CD4-positive, alpha-beta T cell treated with Interleukin-17A for 1 hour (primary cell): ENCODE measurements at places on chromosomes 11 and 22.

GRCh38 chr22:35258191-35258988, 1.1 kb downstream of the HMGXB4 start:
- DNase-seq = no peak

DNA sequence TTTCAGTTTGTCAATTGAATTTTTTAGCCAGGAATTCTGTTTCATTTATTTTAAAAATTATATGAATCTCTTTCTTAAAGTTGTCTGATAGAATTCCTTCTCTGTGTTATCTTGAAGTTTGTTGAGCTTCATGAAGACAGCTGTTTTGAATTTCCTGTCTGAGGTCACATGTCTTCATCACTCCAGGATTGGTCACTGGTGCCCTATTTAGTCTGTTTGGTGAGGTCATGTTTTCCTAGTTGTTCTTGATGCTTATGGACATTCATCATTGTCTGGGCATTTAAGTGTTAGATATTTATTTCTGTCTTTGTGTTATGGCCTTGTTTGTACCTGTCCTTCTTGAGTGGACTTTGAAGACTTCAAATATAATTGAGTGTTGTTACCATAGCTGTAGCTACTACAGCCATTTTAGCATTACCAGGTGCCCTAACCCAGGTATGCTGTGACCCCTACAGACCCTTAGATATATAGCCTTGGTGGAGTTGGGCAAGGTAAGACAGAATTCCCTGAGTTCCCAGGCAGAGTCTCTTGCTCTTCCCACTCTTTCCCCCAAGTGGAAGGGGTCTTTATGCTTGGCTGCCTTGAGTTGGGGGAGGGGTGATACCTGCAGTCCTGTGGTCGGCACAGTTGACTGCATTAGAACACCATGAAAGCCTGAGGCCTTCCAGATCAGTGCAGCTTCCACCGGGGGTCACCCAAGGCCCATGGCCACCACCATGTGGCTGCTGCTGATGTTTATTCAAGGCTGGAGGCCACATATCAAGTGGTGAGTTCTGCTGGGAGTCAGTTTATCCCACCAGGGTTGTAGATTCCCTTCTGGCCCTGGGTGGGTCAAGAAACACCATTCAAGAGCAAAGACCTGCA, 229.6 kb downstream of the DYNC2H1 start:
- no peak for DNase-seq

GRCh38 chr22:19057539-19057938, 64.7 kb downstream of the DGCR2 start:
- no peak for DNase-seq

DNA sequence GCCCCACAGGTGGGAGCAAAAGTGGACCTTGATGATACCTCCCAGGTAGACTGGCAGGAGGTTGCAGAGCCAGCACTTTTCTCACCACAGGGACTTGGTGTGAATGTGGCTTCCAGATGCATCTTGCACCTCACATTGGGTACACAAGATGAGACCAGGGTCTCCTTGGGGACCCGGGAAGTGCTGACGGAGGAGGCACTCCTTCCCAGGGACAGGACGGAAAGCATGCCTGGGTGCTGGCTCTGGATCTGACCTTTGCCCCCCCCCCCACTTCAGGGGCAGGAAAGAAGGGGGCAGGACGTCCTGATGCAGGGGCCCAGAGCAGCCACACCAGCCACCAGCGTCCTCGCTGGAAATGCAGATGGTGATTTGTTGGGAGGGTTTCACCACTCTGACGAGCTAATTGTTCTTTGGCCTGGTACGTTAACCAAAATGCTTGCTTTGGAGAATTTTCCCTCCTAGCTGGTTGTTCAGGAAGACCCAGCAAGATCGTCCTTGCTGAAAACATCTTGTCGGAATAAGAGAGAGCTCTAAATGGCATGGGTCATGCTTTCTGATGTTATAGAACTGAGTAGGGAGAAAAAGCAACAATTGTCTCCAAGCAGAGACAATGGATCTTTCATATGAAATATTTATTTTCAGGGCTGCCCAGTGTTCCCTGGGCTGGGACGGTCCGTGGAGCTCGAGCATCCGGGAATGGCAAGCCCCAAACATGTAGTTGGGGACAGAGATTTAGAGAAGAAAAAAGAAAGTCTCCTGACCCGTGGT, 74.4 kb upstream of the PPARA start:
- DNase-seq = no peak

DNA sequence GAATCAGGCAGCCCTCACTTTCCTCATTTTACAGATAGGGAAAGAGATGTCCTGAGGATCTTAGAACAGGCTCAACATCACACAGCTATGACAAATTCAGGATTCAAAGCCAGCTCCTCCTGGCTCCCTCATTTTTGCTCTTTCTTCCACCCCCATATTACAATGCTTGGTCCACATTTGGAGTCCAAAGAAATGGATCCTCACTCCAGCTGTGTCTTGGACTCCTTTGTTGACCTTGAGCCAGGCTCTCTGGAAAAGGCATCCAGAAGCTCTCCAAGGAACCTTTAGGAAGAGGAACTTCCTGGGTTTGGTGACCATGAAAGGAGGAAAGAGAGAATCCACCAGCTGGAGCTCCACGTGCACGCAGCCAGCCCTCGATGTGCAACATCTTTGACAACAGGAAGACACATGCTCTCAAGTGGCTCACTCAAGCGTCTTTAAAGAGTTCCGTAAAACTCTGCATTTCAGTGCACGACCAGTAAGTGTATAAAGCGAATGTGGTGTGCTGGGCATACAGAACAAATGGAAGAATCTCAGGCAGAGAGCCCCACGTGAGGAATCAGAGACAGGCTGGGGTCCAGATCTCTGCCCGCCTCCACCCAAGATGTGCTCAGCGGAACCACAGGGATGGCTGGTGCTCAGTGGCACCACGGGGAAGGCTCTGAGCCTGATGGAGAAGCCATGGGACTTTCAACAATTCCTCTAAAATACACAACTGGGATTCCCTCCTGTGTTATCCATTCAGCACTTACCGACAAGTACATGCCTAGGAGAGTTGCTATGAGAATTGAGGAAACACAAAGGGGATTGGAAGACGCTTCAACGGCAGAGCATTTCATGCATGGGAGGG, 48.4 kb downstream of the ISX start:
- DNase-seq = no peak

DNA sequence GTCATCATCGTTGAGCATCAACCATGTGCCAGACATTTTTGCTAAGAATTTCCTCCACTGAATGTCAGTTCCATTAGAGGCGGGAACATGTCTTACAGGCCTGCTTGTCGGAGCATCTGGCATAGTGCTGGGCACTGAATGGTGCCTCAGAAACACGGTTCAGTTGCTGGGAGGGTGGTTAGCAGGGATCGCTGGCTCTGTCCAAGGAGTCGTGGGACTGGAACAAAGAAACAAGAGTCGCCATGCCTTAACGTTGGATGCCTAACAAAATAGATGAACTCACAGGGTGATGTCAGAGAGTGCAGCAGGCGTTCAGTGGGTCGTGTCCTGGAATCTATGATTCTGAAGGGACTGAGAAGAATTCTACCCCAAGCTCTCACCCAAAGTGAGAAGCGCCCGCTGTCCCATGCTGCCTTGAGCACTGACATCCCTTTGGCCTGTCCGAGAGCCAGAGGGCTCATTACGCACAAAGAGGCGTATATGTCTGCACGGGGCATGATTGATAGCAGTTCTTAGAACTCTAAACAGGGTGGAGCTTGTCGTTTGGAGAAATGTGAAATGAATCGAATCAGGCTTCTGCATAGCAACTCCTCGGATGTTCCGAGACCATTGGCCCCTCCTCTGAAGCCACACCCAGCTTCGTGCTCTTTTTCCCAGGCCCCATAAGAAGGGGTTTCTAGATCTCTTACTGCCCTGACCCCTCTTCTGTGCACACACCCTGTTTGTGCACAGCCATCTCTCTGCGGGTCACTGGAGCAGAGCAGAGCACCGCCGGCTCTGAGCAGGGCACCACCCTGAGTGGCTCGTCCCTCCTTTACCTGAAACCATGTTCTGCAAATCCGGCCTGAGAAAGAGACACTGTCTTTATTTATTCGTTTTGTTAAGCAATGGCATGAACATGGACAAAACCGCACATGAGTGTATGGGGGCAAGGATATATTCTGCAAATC, 113.1 kb upstream of the B3GAT1 start:
- DNase-seq = no peak

DNA sequence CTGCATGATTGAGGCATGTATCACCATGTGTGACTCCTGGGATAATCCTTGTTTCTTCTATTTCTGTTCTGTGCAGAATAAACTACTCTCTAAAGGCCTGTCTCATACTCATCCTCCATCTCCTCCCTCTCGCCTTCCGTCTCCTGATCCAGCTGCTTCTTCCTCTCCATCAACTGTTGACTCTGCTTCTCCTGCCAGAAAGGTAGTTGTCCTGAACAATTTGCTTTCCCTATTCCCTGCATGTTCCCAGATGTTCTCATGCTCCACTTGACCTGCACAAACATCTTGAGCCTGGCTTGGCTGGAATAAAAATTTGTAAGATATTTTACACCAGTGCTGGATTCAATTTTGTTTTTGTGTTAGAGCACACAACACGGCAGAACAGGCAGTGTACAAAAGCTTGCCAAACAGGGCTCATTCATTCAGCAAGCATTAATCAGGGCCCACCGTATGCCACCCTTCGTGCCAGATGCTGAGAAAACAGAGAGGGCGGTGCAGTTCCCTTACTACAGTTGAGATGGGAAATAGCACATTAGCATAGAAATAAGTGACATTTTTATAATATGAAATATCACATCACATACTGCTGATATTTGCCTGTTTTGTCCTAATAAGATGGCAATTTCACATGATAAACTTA, 133.3 kb upstream of the PARVA start:
- no peak for DNase-seq

DNA sequence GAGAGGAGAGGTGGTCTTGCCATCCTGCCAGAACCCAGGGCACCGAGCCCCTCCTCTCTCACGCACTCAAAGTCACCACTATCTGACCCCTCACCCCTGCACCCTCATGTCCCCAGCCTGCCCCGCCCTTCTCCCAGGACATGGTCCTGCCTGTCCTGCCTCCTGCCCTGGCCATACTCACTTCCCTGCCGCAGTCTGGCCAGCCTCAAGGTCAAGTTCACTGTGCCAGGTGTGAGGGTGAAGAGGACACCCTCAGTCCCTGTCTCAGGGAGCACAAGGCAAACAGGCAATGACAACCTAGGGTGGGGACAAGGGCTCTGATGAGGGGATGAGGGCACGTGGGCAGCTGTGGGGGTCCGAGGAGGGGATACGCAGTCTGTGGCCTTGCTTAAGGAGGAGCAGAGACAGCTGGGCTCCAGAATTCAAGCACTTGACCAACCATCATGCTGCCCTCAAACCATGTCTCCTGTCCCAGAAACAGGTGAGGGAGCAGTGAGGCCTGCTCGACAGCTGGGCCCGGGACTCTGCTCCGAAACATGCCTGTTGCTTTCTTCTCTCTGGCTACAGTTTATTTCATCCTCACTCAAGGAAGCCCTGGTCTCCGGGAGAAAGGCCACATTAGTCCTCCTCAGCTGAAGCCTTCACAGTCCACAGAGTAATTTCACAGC, 36.6 kb downstream of the PDGFB start:
- DNase-seq = no peak

DNA sequence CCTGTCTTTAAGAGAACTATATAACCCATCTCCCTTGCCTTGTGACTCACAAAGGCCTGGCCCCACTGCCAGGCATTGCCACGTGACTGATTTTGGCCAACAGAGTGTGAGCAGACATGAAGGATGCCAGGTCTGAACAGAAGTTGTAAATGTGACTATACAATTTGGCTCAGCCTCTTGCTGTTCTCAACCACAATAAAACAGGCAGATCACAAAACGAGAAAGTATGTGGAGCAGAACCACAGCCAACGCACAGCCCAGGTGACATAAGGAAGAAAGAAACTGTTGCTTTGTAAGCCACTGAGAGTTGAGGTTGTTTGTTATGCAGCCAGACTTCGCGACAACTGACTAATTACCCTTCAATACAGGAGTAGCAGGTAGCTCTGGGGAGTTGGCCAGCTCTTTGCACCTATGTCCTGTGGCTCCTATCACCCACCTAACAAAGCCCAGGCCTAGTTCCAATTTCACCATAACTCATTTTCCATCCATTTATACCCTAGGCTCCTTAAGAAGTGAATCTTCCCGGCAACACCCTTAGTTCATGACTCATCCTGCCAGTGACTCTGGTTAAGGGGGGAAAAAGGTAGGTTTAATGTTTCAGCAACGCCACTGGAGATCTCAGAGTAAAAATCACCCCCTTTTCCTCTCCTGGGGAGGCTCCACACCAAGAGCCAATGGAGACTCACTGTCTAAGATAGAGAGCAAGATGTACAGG, 53.7 kb downstream of the GALNT18 start:
- DNase-seq = no peak

DNA sequence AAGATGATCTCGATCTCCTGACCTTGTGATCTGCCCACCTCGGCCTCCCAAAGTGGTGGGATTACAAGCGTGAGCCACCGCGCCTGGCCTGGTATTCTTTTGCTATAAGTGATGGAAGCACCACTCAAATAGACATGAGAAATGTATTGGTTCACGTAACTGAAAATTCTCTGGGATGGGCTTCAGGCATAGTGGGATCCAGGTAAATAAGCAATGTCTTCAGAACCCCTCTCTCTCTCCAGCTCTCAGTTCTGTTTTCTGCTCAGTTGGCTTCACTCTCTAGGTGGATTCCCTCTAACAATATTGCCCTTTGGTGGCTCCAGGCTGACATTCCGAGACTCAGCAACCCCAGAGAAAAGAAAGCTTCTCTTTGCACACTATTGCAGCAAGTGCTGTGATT, 889 bp upstream of the LHFPL7 start:
- DNase-seq = no peak

GRCh38 chr11:56748597-56748996, at the start of gene OR9G4:
Gene OR9G4 (minus strand): TSS chr11:56748697. CDS start chr11:56743766, 4,931 bp downstream.
- no peak for DNase-seq

DNA sequence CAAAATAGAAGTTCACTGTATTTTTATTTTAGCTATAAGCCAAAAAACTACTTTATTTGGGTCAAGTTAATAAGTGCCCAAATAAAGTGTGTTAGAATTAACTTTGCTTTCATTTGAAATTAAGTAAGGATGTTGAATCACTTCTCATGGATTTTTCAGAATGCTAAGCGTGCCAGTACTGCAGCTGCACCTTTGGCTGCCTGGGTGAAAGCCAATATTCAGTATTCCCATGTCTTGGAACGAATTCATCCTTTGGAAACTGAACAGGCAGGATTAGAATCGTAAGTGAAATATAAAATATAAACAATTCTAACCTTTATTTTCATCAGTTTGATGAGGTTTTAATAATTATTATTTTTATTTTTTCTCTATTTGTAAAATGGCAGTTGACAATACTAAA, 113.6 kb downstream of the DYNC2H1 start:
- DNase-seq = no peak

GRCh38 chr22:30265823-30266444, 717 bp downstream of the OSM start:
- peak; percentile 89 for DNase-seq

DNA sequence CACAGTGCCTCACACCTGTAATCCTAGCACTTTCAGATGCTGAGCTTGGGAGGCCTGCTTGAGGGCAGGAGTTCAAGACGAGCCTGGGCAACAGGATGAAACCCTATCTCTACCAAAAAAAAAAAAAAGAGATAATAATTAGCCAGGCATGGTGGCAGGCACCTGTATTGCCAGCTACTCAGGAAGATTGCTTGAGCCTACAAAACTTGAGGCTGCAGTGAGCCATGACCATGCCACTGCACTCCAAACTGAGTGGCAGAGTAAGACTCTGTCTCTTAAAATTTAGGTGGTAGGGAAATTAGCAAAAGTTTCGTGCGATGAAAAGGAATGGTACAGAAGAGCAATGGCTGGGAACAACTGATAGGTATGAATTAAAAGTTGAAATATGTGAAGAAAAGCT, 18.0 kb downstream of the ST13 start:
- no peak for DNase-seq

GRCh38 chr22:17232406-17232805, 13.2 kb upstream of the ADA2 start:
- no peak for DNase-seq

GRCh38 chr11:78654071-78654470, 79.4 kb upstream of the NARS2 start:
- no peak for DNase-seq
